Activated naive CD8-positive, alpha-beta T cell treated with anti-CD3 and anti-CD28 coated beads for 36 hours (primary cell): ENCODE measurements at places on chromosomes 1 and 21. TPM values are rescaled to one million over a fixed set of nuclear protein-coding genes. Genes with fewer than 3 reads are reported as not detected.

CCDC30 gene
- total RNA-seq: 1.0 TPM

GRCh38 chr1:77282187-77282865 lies 507 bp downstream of the AK5 start:
- no peaks in the 10 kb centered on the region for H3K27me3 ChIP-seq
- no peak overlapping the region for H3K27ac ChIP-seq
- H3K36me3 ChIP-seq: no peaks in the 10 kb centered on the region
- H3K4me3 ChIP-seq: peak overlapping the region; percentile 77
- DNase-seq: peak; percentile 52
- peaks cover 37% of the 10 kb centered on the region for H3K4me1 ChIP-seq

- H3K27me3 ChIP-seq: no peaks in the 10 kb centered on the region
- peaks cover 30% of the 10 kb centered on the region for H3K4me1 ChIP-seq
- H3K4me3 ChIP-seq: no peak overlapping the region
- peaks cover 8% of the 10 kb centered on the region for H3K36me3 ChIP-seq
These were observed 9.5 kb downstream of the PKNOX1 start for GRCh38 chr21:42983869-42984268.

DNA sequence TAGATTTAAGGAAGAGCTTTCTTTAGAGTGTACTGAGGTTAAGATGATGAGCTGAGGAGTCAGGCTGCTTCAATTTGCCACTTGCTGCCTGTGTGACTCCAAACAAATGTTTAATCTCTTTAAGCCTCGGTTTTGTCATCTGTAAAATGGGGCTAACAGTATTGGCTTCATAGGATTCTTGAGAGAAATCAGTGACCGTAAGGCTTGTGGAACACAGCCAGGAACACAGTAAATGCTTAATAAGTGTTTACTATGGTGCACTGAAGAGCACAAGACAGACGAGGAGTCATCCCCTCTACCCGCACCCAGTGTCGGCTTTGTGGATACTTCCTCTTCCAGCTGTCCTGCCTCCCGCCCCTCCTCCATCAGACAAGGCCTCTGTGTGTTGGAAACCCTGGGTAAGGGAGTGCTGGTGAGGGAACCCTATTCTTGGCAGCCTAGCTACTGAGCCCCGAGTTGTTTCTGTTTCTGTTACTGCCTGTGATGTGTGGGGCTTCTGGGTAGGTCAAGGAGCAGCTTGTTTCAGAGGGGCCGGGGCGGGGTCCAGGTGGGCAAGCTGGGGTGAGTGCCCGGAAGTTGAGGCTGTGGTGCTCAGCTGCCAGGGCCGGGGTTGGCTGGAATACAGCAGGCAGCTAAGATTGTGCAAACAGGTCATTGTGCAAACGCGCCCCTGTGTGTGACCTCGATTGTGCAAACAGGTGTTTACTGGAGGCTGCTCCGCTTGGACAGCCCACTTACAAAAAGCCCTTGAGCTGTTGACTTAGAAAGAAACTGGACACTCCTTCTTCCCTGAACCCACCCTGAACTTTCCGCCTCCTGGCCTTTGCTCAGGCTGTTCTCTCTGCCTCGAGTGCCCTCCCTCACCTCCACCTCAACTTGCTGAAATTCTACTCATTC lies 4.0 kb upstream of the CSF3R start:
- H3K4me3 ChIP-seq: no peak overlapping the region
- peaks cover 7% of the 10 kb centered on the region for H3K4me1 ChIP-seq
- peaks cover 6% of the 10 kb centered on the region for H3K27me3 ChIP-seq
- DNase-seq: no peak
